ENCODE measurements at places on chromosomes 7 and 10.

DNA sequence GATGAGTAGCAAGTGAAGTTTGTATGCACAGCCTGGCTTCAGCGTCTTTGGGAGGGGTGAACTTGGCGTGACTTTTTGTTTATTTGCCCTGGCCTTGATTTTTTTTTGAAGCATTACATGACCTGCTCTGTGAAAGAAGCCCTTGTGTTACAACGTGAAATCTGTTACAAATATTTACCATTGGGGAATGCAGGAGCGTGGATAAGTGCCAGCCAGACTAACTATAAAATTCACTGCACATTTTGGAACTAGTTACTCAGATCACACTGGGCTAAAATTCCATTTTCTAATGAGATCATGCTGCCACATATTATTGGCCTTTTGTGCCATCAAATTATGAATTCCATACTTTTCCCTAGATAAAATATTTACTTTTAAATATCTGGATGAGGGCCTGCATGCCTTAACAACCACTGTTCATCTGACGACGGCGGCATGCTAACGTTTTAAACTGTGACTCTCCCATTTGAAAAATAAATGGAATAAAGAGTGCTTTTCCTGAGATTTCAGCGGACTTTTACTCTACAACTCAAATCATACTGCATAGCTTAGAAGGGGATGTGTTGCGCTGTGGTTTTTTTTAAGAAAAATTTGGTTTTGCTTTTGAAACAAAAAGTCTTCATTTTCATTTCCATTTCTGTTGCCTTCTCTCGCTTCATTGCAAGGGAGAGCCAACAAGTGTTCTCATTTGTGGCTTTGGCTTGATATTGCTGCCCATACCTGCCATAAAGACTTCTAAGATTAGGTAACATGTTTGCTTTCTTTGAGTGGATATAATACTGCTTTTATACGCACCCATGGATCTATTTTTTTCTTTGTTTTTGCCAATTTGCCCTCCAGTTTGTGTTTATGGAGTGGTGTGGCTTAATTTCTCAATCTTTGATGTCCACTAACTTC is 352.2 kb downstream of the TFEC start:
- no peak for DNase-seq

- no peak for DNase-seq
Measured at GRCh38 chr7:81623251-81623855, 146.5 kb downstream of the HGF start.

- no peak for DNase-seq
Measured at GRCh38 chr10:64973391-64973790, 1452.2 kb downstream of the REEP3 start.

DNA sequence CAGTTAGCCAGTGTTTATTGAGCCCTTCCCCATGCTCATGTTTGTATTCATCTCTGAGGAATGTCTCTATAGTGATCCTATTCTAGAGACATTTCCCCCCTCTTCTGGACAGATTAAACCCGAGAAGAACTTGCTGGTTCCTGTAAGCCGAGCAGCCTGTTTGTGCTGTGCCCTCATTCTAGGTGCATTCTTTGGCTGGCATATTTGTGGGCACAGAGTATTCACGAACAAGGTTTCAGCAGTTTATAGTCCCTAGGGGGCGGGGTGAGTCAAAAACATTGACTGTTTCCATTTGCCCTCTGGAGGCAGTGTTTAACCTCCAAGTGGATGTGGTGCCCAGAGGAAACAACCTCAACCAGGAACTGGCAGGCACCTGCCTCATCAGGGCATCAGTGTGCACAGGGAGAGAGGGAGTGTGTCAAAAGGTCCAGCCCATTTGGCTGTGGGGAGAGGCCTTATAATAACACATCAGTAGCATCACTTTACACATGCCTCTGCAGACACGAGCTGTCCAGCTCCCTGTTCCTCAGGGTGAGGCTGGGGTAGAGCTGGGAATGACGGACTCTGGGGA is 273.3 kb upstream of the LRGUK start:
- DNase-seq = peak; percentile 89

GRCh38 chr7:111954474-111955381 is 251.5 kb downstream of the DOCK4 start:
- DNase-seq = no peak

DNA sequence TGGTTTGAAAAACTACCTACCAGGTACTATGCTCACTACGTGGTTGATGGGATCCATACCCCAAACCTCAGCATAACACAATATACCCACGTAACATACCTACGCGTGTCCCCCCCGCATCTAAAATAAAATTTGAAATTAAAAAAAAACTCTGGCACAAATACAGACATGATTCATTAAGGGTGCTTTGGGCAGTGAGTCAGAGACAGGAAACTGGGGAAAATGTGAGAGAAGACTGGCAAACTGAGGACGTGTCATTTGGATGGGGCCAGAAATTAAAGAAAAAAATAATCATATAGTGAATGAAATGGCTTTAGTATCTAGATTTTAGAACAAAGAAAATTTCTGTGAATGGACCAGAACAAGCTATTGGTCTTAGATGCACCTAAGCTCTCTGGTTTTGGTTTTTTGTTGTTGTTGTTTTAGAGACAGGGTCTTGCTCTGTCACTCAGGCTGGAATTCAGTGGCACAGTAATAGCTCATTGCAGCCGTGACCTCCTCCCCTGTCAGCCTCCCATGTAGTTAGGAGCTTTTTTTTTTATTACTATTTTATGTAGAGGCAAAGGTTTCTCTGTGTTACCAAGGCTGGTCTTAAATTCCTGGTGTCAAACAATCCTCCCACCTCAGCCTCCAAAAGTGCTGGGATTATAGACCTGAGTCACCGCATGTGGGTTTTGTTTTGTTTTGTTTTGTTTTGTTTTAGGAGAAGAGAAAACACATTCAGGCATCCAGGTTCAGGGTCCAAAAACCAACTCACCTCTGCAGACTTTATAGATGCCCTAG is 5.9 kb upstream of the PRSS58 start:
- DNase-seq = no peak

DNA sequence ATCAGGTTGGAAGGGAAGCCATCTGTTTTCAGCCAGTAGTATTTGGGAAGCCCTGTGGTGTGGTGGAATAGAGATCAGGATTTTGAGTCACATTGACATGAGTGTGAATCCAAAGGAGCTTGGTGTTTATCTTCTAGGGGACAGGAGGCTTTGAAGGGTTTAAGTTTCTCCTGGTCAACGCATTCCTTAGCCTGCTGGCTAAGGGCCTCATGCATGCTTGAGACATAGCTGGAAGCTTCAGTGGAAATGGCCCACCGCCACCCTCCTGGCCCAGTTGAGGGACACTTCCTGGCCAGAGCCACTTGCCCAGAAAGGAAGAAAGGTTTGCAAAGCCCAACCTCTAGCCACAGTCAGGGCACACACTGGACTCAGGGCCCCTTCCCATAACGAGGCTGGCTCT is 70.9 kb downstream of the CDK1 start:
- no peak for DNase-seq

- DNase-seq = no peak
Measured at GRCh38 chr10:100864036-100864885, 48.5 kb upstream of the SLF2 start.

DNA sequence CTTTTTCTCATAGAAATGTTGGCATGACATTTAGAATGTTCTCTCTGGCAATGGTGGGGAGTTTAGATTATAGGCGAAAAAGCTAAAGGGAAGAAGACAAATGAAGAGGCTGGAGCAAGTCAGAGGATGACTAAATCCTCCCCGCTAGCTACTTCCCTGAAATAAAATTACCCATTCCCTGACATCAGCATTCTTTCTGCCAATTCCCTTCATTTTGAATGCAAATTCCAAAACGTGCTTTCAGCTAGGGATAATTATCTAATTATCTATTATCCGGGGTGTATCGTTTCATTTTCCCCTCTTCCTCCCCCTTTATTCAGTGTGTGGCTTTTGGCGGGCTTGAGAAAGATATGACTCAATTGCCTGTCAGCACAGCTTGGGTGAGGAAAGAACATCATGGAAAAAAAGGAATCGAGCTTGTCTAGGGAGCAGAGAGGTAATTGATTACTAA is 672.3 kb downstream of the TNS3 start:
- no peak for DNase-seq

DNA sequence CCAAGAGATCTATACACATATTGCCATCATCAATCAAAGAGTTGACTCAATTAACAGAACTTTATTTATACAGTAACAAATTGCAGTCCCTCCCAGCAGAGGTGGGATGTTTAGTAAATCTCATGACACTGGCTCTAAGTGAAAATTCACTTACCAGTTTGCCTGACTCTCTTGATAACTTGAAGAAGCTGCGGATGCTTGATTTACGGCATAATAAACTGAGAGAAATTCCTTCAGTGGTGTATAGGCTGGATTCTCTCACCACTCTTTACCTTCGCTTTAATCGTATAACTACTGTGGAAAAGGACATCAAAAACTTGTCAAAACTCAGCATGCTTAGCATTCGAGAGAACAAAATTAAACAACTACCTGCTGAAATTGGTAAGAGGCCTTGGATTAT is 45.3 kb downstream of the SHOC2 start:
- no peak for DNase-seq

- no peak for DNase-seq
Measured at GRCh38 chr10:90813594-90814365, 44.1 kb downstream of the HTR7 start.

GRCh38 chr10:128065881-128066534 is 60.2 kb downstream of the MKI67 start:
- DNase-seq = no peak

DNA sequence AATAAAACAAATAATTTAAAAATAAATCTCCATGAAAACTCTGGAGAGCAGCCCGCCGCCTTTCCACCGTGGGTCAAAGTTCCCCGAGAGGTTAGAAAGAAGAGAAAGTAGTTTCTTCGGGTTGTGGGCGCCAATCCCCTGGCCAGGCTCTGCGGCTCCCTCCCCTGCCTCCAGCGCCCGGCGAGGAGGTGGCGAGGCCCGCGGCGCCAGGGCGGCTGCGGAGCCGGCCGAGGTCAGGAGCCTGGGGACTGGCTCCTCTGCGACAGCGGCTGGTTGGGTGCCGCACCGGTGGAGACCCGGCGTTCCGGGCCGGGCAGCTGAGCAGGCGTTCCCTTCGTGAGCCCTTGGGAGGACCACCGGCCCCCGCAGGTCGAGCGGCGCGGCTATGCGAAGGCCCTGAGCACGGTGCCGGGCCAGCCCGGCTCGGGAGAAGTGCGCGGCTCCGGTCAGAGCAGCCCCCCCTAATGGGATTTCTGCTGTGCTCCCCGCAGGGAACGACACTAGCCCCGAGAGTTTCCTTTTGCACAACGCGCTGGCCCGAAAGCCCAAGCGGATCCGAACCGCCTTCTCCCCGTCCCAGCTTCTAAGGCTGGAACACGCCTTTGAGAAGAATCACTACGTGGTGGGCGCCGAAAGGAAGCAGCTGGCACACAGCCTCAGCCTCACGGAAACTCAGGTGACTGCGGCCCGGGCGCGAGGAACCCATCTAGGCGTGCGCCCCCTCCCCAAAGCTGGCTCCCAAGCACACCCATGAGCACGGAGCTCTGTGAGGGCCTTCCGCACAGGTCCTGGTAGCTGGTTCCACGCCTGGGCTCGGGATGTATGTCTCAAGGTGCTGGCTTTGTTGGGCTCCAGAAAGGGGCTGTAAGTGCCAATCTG is 2.8 kb downstream of the EMX2 start:
- DNase-seq = no peak

DNA sequence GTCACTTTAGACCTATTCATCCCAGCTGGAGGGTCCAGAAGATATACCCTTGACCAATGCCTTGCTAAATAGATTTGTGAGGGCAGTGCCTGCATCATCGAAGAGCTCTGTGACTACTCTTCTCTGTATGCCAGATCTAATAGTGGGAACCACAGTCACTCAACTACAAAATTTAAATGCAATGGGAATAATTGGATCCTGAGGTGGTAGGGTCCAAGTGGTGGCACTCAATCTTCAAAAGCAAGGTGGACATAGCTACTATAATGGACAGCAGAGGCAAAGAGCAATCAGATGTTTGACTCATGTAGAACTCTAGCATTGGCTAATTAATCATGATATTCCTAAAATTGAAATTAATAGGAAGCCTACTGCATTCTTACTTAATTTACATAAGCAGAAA is 554.3 kb upstream of the GRM3 start:
- no peak for DNase-seq

DNA sequence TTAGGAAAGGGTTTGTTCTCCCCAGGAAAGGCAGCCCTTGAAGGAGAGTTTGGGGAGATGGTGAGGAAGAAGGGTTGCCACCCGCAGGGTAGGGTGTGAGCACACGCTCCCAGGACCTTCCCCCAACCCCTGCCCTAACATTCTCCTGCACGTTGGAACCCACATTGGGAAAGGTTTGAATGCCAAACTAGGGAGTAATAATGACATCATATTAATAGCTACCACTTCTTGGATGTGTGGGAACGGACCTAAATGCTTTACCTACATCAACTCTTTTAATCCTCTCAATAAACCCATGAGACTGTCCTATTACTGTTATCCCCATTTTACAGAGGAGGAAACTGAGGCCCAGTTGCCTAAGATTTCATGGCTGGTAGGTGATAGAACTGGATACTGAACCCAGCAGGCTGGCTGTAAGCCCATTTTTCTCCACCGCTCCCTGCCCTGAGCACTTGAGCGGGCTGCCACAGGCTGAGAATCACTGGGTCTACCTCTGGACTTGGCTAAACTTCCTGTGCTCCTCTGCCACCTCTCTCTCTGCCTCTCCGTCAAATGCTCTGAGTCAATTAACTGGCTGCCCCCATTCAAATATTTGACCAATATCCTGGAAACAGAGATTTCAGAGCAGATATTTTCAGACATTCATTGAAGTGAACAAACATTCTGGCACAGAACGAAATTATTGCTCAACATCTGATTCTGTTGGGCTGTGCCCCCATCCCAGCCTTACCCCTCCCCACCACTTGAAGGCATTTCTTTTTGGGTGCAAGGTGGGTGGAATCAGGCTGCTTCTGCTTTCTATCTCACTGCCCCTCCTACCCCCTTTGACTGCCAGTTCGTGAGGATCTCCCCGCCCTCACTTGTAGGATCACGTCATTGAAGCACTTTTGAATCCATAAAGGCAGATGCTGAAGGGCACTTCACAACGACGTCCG is 129.7 kb downstream of the C10orf105 start:
- no peak for DNase-seq

DNA sequence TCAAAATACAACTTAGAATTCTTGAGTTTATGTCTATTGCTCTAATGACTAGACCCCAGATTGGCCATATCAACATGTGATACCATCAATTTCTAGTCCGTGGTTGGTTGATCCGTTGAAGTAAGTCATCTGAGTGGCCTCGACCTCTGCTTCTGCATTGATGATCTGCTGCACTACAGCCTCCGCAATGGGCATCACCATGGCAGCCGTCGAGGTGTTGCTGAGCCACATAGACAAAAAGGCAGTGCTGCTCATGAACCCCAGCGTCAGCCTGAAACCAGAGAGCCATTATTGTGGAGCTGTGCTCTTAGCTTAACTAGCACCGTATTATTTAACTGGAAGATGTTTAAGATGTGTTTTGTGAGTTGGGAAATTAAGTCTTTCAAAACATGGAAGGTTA is 30.7 kb downstream of the SLC13A1 start:
- DNase-seq = no peak

GRCh38 chr7:155483245-155483644 is 25.3 kb downstream of the EN2 start:
- no peak for DNase-seq

- DNase-seq = no peak
Measured at GRCh38 chr7:6436385-6436685, 11.4 kb downstream of the DAGLB start.

Measured in RPMI8226 (cell line).